Right renal pelvis (tissue), 4 donors: ENCODE measurements at places on chromosomes 1 and 21.

GRCh38 chr21:42474043-42474831 lies 21.8 kb downstream of the RSPH1 start:
- DNase-seq = no peak

DNA sequence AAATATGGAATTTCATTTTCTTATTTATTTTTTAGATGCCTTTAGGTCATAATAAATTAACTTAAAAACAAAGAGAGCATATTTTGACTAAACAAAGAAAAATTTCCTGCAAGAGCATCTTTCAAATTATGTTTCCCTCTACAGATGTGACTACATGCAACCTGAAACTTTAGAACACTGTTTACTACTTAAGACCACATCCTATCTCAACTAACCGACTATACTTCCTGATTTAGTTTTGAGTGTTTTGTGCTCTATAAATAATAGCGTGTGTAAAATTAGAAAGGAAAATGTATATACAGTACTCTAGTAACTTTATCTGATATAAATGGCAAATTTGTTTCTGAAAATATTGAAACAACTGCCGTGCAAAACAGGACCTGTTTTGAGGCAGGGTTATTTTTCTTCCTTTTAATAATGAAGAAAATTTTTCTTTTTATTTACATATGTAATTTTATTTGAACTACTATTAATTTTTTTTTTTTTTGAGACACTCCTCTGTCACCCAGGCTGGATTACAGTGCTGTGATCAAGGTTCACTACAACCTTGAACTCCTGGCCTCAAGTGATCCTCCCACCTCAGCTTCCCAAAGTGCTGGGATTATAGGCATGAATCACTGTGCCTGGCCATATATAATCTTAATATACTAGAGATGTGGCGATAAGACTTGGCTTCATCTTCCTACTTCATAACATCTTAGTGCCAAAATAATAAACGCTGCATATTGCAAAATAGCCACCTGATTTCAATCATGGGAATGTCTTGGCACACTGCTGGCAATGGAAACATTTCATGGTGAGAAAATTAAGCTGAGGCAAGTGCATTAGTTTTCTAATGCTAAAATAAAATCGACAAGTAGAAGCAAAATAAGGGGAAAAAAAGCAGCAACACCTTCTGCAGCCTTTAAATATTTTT lies 12.3 kb downstream of the ZRANB2 start:
- DNase-seq = no peak

DNA sequence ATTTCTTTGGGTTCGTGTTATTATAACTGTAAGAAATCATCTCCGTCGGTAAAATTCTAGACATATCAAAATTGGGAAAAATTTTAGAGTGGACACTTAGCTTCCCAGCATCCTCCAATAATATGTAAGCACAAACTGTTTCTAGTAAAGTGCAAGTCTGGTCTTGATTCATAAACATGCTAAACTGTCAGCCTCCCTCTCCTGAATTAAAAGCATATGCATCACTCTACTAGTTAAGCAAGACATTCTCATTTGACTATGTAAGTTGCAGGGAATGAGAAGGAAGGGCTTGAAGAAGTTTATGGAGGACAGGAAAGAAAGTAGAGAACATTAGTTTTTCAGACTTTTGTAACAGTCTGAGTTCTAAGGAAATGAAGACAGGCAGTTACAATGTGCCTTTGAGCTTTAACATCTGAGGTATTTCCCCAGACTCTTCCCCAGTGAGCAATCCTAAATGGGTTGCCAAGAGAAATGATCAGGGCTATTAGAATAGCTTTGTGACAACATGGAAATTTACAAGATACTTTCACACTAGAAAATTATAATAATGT lies 90.0 kb downstream of the TYW3 start:
- no peak for DNase-seq

- DNase-seq = no peak
Observed at GRCh38 chr1:31272369-31272768, 24.2 kb downstream of the SNRNP40 start.

- DNase-seq = no peak
Observed at GRCh38 chr1:162236618-162237017, 140.0 kb downstream of the SPATA46 start.
